Fibroblast of gingiva (primary cell): ENCODE measurements at places on chromosomes 3 and 15.

DNA sequence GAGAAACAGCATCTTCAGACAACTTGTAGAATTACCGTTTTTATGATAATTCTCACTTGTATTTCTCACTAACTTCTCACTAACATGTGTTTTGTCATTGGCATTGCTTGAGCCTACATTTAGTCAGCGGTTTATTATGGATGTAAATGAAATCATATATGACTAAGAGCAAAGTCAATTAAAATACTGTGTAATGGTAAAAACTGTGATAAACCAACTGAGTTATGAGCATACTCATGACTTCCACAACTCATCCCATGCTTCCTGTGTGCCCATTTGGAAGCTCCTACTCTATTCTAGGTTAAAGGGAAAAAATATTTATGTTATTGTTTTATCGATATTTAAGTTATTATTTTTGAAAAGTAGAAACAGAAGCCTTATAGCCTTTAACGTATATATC is 12.8 kb downstream of the PXK start:
- DNase-seq: no peak

DNA sequence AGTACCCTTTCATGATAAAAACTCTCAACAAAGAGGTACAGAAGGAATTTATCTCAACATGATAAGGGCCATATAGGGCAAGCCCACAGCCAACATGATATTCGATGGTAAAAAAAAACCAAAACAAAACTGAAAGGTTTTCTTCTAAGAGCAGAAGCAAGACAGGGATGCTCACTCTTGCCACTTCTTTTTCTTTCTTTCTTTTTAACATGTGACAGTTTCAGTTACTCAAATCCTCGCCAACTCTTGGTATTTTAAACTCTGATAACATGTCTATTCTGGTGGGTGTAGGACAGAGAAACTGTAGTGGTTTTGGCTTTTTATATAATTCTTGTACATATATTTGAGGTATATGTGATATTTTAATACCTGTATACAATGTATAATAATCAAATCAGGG is 74.0 kb upstream of the NMNAT3 start:
- no peak for DNase-seq

DNA sequence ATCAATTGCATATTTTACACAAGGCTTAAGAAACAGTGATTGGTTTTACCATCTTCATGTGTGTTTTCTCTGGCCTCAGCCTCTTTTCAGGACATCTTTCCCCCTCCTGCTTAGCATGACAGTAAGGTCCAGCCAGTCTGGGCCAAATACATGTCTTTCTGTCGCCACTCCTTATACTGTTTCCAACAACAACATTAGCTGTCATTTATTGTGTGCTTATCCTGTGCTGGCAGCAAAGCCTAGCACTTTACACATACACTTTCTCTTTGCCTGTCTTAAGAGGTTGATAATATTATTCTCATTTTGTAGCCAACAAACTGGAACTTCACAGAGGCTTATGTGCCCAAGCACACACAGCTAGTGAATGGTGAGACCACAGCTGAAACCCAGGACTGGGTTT is 37.8 kb downstream of the B3GALNT1 start:
- DNase-seq: no peak

DNA sequence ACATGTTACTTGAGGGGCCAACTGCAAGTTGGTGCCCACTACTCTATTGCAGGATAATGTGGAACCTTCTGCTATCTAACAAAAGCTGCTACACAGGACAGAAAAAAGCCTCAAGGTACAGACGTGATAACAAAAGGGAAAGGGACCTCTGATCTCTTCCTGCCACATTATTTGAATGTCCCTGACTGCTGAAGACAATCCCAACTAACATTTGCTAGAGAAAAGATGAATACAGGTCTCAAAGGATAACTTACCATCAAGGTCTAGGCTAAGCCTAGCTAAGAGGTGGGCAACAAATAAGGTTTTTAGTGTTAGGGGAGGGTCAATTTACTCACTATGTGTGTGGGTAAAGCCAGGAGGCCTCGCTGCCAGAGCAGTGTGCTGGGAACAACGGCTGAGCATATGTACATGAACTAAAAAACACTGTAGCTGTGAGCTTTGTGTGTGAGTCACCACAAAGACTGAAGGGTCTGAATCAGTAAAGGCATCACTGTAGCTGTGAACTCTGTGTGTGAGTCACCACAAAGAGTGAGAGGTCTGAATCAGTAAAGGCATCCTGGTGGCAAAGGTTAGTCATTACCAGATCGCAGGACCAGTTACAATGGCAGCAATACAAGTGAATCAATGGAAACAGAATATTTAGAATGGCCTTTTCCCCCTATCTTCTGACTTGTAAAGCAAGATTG is 111.7 kb downstream of the LMLN start:
- DNase-seq: no peak

GRCh38 chr3:88003115-88003755 is 55.6 kb downstream of the CGGBP1 start:
- DNase-seq: peak; percentile 55

- no peak for DNase-seq
These were observed 32.6 kb upstream of the IREB2 start for GRCh38 chr15:78405336-78405924.

- DNase-seq: no peak
These were observed 40.6 kb upstream of the KCNH8 start for GRCh38 chr3:19107719-19108118.

GRCh38 chr15:90647326-90647725 is 69.8 kb upstream of the BLM start:
- DNase-seq: no peak

- no peak for DNase-seq
These were observed 61.0 kb downstream of the BOC start for GRCh38 chr3:113272385-113272779.

DNA sequence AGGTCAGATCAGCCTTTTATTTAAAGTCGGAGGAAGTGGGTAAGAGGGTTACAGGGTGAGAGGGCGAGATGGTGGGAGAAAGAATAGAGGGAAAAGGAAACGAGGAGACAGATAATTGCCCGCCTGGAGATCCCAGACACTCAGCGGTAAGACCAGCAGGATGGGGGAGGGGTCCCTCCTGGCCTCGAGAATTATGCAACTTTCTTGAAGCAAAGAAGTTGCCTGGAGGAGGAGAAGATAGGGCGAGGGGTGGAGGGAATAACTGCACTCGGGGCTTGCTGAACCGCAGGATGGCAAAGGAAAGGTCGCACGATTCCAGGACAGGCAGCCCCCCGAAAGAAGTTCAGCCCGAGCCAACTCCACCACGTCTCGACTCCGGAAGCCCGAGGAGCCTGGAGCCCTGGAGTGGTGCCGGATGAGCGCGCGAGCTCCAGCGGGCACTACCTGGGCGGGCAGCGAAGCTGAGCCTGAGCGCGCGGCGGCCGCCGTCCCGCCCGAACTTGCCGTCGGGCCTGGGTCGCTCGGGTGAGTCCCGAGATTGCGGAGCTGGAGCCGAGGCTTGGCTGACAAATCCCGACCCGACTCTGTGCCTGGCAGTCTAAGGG is 402 bp downstream of the WWTR1 start:
- peak; percentile 51 for DNase-seq

- no peak for DNase-seq
These were observed 59.7 kb upstream of the LCTL start for GRCh38 chr15:66625531-66625930.

- DNase-seq: no peak
These were observed 353.1 kb upstream of the GBE1 start for GRCh38 chr3:82114589-82114988.

DNA sequence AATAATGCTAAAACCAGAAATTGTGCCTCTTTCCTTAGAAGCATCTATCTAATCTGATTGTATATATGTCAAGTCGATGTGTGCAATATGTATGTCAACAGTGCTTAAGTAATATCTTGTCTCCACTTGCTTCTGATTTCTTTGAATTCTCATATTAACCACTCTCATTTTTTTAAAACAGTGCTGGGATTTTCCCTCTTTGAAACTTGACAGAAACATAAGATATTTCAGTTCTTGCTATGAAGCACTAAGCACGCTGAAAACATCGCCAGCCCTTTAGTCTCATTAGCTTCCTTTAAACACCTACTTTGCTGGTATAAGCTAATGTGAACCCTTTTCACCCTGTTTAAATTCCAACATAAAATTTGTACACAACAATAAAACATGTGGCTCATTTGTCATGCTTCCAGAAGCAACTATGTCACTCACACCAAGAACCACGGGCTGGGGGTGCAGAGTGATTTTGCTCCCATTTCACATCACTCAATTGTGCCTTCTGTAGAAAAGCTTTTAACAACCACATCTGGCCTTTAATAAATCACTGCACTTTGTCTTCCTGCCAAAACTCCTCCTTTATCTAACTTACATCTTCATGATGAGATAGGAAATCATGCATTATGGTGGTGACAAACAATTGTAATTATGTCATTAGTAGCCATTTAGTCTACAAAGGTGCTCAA is 185.2 kb downstream of the FOXP1 start:
- DNase-seq: no peak

DNA sequence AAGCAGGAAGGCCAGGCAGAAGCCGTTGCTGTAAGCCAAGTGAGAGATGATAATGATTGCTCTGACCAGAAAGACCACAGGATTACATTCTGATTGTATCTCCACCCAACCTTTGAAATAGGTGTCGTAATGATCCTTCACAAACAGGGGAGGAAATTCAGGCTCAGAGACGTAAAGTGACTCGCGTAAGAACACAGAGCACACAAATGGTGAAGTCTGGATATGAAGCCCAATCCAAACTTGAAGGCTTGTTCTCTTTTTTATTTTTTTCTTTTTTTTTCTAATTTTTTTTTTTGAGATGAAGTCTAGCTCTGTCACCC is 25.3 kb upstream of the PIAS1 start:
- DNase-seq: no peak

DNA sequence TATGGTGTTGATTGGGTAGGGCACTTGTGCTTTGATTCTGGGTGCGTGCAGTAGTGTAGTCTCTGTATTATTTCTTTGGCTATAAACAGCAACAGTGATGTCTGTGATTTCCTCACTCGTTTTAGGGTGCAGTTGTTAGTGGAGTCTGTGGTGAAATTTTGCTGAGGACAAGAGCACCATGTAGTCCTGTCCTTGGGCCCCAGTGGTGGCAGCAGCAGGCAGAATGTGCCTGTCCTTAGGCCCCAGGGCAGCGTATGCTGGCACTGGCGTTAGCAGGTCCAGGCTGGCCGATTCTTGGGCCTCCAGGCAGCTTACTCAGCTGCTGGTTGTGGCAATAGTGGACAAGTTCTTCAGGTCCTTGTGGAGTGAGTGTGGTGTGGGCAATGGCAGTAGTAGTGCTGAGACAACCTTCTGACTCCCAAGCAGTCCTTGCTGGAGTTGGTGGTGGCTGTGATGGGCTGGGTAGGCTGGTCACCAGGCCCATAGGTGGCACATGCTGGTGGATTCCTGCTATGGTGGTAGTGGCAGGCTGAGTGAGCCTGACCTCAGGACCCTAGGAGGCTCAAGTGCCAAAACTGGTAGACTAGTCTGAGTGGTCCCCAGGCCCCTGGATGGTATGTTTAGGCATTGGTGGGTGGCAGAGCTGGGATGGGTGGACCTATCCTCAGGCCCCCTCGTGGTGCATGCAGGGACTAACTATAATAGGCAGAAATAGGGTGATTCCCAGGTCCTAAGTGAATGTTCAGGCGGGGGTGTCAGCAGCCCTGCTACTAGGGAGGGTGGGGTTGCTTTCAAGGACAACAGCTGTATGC is 56.3 kb downstream of the TNFAIP8L3 start:
- DNase-seq: no peak

DNA sequence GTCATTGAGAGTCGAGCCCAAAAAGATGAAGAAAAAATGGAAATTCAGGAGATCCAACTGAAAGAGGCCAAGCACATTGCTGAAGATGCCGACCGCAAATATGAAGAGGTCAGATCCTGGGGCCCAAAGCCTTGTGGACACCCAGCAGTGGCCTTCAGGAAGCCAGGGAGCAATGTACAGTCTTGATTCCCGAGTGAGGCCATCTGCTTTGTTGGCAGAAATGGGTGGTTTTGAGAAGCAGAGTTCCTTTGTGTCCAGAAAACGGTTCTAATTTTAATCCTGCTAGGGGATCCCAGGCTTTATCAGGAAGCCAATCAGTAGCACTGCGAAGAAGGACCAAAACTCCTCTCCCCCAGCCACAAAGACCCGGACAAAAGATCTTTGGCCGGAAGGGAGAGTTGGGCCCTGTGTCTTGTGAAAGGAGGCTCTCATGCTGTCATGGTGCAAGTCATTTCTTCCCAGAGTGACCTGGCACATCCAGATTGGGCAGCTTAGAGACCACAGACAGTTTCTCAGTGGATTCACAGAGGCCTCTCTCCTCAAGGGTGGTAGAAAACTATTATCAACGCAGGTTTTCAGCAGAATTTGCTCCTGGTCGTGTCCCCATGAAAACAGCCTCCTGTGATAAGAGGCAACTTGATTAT is 17.1 kb downstream of the TPM1 start:
- DNase-seq: no peak

DNA sequence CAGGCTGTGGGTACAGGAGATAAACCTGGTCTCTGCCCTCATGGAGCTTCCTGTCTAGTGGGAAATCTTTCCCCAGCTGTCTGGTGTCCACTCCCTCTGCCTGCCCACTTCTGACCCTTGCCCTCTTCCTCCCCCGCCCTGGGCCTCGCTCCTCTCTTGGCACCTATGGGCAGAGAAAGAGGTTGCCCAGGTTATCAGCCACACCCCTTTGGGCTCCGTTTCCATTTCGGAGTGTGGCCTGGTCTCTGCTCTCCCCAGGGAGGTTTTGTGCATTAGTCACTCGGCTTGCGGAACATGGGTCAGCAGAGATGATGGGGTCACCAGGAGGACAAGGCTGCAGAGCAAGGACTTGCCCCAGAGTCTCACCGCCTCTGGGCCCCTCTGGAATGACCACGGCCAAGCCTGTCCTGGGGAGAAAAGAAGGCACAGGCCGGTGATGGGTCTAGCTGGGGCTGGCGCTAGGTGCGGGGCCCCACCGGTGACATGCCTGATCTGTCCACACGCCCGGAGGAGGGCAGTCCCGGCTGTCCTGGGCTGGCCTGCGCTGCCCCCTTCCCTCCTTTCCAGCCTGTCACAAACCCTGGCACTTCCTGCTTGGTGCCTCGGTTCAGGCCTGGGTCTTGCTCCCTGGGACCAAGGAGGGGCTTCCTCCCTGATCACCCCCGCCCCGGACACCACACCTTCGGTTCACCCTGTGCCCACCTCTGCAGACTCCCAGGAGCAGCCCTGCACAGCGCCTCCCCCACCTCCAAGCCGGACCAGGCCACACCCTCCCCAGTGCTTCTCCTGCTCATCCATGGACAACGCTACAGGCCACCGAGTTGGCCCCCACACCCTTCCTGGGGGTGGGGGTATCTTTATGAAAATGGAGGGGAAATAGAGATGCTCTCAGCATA is 35.6 kb upstream of the MUC4 start:
- DNase-seq: peak; percentile 18

GRCh38 chr15:50627351-50628055 is 59.1 kb downstream of the TRPM7 start:
- DNase-seq: no peak

GRCh38 chr3:21913791-21914190 is 162.8 kb upstream of the ZNF385D start:
- DNase-seq: peak; percentile 67
